ENCODE measurements at places on chromosomes 7 and 10. TPM values are rescaled to one million over a fixed set of nuclear protein-coding genes. Genes with fewer than 3 reads are reported as not detected.

Gene PRSS1
- polyA plus RNA-seq, result not detected

Gene EFCAB10
- polyA plus RNA-seq, result not detected

Gene AOC1
- polyA plus RNA-seq, result 99.1 TPM

Gene TWIST1
- 1.7 TPM for polyA plus RNA-seq
